ENCODE measurements at places on chromosomes 16 and 17.

DNA sequence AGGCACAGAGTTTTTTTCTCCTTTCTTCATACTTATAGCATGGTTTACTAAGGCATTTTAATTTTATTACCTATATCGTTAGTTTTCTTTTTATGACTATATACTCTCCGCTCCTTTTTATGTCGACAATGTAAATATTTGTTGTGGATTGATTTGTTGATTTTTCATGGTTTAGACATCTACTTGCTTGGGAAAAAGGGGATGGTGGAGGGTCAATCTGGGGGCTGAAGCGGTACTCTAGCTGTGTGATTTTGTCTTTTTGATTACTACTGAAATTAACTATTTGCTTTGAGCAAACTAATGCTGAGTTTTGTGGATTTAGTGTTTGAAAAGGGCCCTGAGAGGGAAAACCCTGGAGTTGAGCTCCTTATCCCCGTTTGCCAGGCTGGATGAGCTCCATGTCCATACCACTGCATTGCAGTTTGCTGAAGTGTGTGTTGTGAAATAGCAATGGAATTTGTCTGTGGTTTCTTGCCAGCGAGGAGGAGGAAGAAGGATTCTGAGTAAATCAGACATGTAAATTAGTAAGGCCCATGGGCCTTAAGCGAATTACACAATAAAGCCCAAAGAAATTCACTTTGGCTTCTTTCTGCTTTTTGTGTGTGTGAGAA is 72.0 kb downstream of the FTO start:
- DNase-seq = peak; percentile 94

GRCh38 chr17:1562176-1562643 is 382 bp downstream of the PITPNA start:
- no peak for DNase-seq

DNA sequence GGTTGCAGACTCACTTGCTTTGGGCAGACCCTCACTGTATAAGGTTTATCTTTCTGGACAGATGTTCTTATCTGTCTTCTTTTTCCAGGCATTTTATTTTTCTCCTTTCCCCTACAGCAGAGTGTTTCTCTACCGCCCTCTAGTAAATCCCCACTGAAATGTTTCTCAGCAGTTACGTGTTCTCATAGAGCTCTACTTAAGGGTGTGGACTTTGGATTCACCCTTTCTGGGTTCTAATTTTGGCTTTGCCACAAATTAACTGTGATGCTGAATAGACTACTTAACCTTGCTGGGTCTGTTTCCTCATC is 2.0 kb downstream of the ADAT1 start:
- peak; percentile 57 for DNase-seq

DNA sequence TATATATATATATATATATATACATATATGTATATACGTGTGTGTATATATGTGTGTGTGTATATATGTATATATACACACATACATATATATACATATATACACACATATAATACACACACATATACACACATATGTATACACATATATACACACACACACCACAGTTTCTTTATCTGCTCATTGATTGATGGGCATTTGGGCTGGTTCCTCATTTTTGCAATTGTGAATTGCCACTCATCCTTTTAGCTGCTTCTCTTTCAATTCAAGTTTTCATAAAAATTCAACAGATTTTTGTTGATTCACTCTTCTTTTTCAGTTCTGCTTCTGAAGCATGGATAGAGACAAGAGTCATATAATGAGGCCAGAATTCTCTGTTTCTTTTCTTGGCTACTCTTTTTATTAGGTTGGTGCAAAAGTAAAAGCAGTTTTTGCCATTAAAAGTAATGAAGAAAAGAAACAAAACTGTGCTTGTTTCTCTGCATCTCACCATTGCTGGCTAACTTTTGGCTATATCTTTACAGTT is 44.5 kb downstream of the SLFN5 start:
- no peak for DNase-seq

DNA sequence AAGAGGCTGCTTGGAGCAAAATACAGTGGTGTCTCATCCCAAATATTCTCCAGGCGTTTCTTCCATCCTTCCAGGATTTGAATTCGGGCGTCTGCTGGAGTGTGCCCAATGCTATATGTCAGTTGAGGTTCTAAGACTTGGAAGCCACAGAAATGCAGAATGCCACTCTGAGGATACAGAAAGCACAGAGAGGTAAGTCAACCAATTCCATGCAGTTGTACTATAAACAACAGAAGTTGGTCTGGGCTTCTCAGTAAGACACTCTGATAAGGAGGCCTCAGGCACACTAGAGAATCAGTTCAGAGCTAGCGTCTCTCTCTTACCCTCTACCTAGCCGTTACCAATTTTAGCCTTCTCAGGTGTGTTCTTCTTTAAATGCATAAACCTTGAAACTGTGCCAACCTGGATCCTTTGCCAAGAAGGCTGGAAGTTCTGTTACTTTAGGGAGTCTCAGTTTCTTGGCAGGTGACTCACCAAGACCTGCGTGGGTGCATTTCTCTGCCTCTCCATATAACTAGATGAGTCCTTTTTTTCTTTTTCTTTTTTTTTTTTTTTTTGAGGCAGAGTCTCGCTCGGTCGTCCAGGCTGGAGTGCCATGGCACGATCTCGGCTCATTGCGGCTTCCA is 15.1 kb downstream of the NQO1 start:
- peak; percentile 85 for DNase-seq

- peak; percentile 57 for DNase-seq
These were observed 58.3 kb downstream of the RAI1 start for GRCh38 chr17:17739388-17740066.

- no peak for DNase-seq
These were observed 38.4 kb upstream of the INTS2 start for GRCh38 chr17:61966191-61966590.

- peak; percentile 95 for DNase-seq
These were observed 123.8 kb downstream of the SMG6 start for GRCh38 chr17:2179615-2180295.

- peak; percentile 47 for DNase-seq
These were observed 108.1 kb downstream of the SNX11 start for GRCh38 chr17:48215583-48216139.

DNA sequence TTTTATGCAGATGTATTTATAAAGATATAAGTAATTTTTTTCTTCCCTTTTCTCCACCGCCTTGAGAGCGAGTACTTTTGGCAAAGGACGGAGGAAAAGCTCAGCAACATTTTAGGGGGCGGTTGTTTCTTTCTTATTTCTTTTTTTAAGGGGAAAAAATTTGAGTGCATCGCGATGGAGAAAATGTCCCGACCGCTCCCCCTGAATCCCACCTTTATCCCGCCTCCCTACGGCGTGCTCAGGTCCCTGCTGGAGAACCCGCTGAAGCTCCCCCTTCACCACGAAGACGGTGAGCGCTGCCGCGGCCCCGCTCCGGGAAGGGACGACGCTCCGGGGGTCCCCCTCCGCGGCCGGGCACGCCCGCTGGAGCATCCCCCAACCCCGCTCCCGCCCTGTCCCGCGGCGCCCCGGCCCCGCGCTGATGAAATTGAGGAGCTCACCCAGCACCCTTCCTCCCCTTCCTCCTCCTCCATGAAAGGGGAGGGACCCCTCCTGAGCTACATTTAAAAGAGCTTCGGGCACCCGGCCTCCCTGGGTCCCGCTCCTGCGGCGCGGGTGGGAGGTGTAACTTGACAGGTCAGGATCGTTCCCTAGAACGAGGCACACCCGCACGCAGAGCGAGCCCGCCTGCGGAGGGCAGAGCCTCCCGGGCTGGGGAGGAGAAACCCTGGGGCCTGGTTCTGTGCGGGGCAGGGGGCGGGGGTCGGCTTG is 706 bp downstream of the HLF start:
- no peak for DNase-seq
